ENCODE measurements at places on chromosomes 2 and 18. TPM values are rescaled to one million over a fixed set of nuclear protein-coding genes. Genes with fewer than 3 reads are reported as not detected.

Gene LOXHD1
- total RNA-seq: not detected

Gene ADNP2
- total RNA-seq: 19.9 TPM

Gene SLC23A3
- 1.1 TPM for total RNA-seq

Gene SPEG
- total RNA-seq: 9.9 TPM

Gene CPO
- not detected for total RNA-seq
